ENCODE measurements at places on chromosomes 5 and 9.

DNA sequence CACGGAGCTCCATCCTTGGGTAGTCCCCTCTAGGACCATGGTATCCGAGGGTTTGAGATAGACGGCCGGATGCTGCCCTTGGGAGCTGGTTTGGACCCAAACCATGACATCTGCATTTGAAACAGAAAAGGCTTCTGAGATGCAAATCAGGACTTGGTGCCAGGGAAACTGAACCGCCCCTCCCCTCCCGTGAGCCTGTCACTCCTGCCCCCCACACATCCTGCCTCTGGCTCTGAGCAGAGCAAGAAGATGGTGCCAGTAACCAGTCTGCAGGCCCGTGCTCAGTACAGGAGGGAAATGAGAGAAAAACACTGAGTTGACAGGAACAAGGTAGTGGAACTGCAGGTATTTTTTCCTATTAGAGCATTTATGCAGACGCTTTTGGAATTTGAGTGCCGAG is 18.6 kb downstream of the ARPC5L start:
- no peak for DNase-seq

DNA sequence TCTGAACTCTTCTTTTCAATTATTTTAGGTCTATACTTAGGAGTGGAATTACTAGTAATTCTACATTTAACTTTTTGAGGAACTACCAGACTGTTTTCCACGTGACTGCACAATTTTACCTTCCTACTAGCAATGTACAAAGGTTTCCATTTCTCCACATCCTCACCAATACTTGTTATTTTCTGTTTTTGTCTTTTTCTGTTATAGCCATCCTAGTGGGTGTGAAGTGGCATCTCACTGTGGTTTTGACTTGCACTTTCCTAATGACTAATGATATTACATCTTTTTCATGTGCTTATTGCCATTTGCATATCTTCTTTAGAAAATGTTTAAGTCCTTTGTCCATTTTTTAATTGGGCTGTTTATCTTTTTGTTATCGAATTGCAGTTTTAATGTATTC is 136.9 kb upstream of the EGFLAM start:
- DNase-seq: no peak

- DNase-seq: no peak
Measured at GRCh38 chr5:75681125-75681830, 36.0 kb downstream of the POC5 start.

- no peak for DNase-seq
Measured at GRCh38 chr9:87676976-87677775, 48.7 kb upstream of the CTSL start.

DNA sequence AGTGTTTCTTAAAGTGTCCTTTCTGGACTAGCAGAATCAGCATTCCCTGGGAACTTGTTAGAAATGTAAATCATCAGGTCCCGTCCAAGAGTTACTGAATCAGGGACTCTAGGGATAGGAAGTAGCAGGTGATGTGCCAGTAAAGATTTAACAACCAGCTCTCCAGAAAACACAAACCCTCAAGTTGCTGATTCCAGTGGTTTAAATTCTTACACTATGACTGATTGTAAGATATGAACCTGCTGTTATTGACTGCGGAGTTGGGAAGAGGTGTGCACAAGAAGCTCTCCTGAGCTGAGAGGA is 39.1 kb upstream of the BASP1 start:
- no peak for DNase-seq

GRCh38 chr9:135711391-135711790 is 9.4 kb downstream of the KCNT1 start:
- DNase-seq: no peak

GRCh38 chr5:10828241-10828640 is 67.2 kb upstream of the DAP start:
- DNase-seq: no peak

DNA sequence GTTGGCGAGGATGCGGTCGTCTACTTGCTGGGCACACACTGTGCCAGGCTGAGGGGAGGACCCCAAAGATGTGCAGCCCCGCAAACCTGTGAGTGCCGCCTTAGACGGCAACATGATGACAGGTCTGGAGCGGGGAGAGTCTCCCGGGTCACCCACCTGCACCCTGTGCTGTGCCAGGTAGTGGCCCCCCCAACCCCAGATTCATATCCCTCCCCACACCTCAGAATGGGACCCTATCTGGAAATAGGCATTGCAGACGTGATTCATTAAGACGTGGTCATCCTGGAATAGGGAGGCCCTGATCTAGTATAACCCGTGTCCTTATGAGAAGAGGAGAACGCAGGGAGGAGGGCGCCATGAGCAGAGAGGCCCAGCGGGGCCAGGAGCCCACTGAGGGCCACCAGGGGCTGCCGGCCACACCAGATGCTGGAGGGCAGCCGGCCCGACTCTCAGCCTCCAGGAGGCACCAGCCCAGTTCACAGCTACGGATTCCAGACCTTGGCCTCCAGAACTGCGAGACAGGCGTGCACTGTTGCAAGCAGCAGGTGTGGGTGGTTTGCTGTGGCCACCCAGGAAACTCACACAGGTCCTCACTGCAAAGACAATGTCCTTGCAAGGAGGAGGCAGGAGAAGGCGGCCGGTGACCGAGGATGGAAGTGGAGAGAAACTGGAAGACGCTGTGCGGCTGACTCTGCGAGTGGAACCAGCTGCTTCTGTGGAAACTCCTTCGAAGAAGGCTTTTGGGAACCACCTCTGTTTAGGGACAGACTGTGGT is 131.9 kb upstream of the LPCAT1 start:
- DNase-seq: no peak

DNA sequence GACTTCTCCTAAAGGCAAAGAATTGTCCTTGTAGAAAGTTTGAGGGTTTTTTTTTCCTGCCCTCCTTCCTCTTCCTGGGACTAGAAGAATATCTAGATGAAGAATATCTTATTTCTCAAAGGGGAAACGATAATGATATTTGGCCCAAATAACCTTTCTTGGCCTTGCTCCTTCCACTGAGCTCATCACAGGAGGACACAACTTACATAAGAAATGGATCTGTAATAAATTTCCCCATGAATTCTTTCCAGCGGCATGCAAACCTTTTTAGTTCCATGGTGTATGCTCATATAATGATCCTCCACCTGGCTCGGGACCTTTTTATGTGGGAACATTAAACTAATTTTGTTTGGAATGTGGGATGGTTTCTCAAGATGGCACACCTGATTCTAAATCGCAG is 304.4 kb downstream of the DMRT2 start:
- DNase-seq: no peak

GRCh38 chr5:6732634-6733410 is 19.6 kb downstream of the TENT4A start:
- DNase-seq: peak; percentile 86

DNA sequence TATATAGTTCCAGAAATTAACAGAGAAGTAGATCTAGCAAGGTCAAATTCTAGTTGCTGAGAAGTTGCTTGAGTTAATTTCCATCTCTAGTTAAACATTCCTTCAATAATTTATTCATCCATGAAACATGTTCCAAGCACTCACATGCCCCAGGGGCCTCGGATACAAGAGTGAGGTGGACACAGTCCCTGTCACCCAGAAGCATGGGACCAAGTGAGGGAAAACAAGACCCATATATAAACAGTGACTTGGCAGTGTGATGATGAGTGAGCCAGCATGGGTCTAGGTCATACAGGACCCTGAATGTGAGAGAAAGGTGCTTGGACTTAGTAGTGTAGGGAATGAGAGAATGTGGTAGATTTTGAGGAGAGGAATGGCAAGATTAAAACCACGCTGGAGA is 216.9 kb downstream of the TTLL11 start:
- no peak for DNase-seq

GRCh38 chr9:127021664-127022363 is 100.6 kb downstream of the ANGPTL2 start:
- DNase-seq: no peak

DNA sequence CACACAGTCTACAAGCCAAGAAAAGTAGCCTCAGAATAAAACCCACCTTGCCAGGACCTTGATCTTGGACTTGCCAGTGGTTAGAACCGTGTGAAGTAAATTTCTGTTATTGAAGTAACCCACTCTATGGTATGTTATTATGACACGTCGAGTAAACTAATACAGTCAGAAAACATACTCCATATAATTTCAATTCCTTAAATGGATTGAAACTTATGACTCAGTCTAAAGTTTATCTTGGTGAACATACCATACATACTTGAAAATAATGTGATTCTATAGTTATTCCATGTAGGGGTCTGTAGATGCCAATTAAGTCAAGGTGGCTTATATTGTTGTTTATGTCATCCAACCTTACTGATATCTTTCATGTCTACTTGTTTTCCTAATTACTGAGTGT is 950.7 kb downstream of the TLE4 start:
- DNase-seq: no peak

GRCh38 chr9:71941998-71942567 is 30.6 kb downstream of the C9orf85 start:
- no peak for DNase-seq

DNA sequence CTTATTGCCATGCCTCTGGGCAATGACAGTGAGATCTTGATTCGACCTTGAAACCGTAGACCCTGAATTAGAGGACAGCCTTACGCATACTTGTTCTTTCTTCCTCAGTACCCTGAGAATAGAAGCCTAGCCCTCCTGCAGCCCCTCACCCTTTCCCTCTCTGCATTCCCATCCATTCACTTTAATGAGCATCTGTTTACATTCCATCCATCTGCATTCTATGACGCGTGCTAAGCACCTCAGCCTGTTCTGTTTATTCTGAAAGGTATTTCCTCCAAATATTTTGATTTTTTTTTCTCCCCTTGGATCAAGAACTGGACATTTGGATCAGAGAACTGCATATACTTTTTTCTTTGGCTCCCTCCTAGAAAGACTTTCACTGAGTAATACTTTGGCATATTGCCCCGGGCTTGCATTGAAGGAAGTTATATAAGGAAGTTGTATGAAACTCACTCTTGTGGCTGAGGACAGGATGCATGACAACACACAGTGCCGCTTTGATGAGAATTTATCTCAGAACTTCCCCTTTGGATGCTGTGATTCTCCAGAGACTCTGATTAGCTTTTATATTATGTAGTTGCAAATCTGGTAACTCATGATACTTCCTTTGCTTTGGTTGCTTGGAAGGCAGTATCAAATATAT is 15.7 kb downstream of the TMEM8B start:
- DNase-seq: no peak

GRCh38 chr9:12785260-12785770 is 10.5 kb downstream of the LURAP1L start:
- DNase-seq: no peak

- DNase-seq: peak; percentile 84
Measured at GRCh38 chr5:37771731-37772130, 68.1 kb downstream of the GDNF start.

DNA sequence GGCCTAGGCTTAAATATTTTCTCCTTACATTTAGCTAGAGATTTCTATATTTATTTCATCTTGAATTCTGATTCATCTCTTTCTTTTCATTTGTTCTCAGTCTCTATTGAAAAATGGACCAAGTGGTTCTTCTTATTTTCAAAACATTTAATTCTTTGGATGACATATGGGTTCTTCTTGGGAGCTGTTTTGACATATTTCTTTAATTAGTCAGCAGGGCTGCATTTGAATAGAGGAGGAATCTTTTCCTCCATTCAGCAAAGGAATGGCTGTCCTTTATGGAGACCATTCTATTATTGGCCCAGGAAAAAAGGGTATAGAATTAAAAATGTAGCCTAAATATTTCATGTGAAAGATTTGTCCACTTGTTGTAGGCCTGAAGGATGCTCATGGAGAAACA is 109.9 kb downstream of the RPS23 start:
- DNase-seq: no peak

DNA sequence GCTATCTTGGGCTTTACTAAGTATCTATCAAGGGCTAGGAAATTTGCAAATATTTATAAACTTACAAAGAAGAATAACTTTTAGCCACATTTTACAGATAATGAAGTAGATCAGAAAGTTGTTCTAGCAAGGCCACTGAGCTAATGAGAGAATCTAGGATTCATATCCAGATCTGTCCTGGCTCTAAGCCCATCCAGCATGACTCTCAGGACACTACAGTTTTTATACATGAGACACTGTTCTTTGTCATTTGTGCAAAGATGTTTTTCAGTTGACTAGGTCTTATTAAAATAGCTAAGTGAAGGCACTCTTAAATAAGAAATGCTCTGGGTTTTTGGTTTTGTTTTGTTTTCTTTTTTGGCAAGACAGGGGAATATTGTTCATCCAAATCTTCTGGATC is 273.1 kb downstream of the GABRB2 start:
- no peak for DNase-seq

GRCh38 chr5:32233220-32233695 is 59.1 kb upstream of the GOLPH3 start:
- no peak for DNase-seq

GRCh38 chr9:69900406-69900805 is 79.8 kb downstream of the CFAP95 start:
- DNase-seq: no peak

GRCh38 chr5:1311439-1312055 is 16.7 kb upstream of the TERT start:
- no peak for DNase-seq

DNA sequence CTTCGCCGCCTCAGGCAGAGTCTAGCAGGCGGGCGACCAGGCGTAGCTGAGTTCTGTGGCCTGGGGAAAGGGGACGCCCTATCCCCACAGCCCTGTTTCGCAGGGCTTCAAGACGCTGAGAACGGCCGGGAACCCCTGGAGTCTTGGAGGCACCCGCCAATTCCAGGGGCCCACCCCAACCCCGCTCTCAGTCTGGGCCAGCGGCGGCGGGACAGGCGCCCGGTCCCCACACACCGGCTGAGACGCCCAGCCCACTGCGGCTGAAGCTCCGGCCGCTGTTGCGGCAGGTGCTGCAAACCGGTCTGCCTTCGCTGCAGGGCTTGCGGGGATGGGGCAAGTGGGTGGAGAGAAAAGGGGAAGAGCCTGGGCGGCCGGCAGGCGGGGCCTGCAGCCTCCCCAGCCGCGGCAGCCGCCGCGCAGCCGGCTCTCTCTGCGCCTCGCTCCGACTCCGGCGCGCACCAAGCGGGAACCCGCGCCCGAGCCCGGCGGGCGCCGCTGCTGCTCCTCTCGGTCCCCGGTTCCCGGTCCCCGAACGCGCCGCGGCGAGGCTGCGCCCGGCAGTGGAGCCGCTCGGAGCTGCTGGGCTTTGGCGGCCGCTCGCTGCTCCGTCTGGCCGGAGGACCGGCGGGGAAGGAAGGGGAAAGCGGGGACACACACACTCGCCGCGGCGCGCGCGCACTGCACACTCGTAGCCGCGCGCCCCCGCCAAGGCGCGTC is at the start of gene PIP5K1B:
PIP5K1B (plus strand) TSS at position 427 of the 717 bp plus-strand sequence. CDS start 117,375 bp downstream, outside the sequence.
- peak; percentile 76 for DNase-seq

DNA sequence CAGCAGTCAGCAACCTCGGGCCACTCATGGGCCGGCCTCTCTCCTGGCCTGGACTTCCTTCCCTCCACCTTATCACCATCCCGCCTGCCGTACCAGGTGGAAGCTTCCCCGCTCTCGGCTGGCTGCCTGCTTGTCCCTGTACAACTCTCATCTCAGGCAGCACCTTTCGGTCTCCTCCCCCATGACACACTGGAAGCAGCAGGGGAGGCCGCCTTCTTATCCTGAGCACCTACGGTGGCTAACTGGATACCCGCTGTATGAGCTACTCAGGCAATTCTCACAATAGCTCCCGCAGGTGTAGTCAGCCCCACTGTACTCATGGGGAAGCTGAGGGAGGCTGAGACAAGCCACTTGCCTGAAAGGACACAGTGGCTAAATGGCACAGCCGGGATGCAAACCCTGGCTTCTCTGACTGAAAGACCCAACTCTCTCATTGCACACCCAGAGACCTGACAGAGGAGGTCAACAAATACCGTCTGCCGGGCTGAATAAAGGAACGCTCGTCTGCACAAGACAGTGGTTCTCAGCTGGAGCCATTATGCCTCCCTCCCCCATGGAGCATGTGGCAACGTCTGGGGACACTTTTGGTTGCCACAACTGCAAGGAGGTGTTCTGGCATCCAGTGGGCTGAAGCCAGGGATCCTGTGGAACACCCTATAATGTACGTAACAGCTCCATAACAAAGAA is 9.6 kb downstream of the STK10 start:
- DNase-seq: no peak
